RWPE1 (cell line): ENCODE measurements at places on chromosomes 13 and 19.
A peak's percentile ranks its signal among the peaks of the same experiment; 100 is the strongest.

GRCh38 chr19:10478903-10479384 lies 24.2 kb downstream of the KEAP1 start:
- peak; percentile 87 for DNase-seq

DNA sequence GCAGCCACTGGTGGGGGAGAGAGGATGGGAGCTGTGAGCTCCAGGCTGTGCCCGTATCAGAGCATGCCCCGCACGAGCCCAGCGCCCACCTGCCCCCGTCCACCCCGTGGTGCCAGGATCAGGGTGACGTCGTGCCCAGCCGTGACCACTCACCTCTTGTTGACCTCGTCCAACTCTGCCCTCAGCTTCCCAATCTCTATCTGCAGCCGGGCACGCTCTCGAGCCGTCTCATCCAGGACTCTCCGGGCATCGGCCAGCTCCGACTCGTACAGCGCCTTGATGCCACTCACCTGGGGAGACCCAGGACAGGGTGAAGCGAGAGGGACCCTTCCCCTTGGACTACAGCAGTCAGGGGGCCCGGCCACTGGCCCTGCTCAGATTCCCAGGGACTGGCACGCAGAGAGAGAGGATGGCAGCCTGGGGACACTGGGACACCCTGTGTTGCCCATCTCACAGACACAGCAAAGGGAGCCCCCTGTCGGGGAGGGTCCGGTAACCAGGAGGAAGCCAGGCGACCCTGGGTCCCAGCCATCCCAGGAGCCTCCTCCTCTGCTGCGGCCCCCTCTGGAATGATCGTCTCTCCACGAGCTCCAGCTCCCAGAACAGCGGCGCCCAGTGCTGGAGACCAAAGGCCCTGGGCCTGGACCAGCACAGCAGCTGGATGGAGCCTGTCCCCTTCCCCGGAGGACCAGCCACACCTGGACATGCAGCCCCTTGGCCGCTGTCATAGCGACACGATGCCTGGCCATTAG lies 12.3 kb downstream of the LMNB2 start:
- no peak for DNase-seq

- no peak for DNase-seq
These were observed 316.2 kb upstream of the HTR2A start for GRCh38 chr13:47213047-47213446.

GRCh38 chr19:1410136-1410786 lies 2.9 kb downstream of the DAZAP1 start:
- DNase-seq: no peak

- DNase-seq: no peak
These were observed 49.6 kb downstream of the USP12 start for GRCh38 chr13:27122036-27122435.

DNA sequence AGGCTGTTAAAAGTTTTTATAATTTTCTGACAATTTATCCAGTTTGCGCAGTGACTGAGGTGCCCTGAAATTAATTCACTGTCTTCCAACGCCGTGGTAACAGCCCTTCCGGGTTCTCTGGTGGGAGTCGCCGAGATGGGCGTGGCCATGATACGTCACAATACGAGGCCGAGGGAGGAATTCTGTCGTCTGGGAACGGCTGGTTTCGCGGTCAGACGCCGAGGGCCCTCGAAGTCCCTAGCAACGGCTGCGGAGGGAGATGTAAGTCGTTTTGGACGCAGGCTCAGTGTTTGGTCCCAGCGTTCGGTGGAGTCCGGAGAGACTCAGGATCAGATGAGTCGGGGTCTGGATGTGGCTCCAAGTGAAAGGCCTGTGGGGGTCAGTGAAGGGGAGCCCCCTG lies 21.7 kb downstream of the ZNF613 start:
- no peak for DNase-seq
